Fibroblast of upper back skin (primary cell): ENCODE measurements at places on chromosomes 5 and 9.
A peak's percentile ranks its signal among the peaks of the same experiment; 100 is the strongest.

- DNase-seq = peak; percentile 41
These were observed 168.8 kb downstream of the DROSHA start for GRCh38 chr5:31362931-31363568.

DNA sequence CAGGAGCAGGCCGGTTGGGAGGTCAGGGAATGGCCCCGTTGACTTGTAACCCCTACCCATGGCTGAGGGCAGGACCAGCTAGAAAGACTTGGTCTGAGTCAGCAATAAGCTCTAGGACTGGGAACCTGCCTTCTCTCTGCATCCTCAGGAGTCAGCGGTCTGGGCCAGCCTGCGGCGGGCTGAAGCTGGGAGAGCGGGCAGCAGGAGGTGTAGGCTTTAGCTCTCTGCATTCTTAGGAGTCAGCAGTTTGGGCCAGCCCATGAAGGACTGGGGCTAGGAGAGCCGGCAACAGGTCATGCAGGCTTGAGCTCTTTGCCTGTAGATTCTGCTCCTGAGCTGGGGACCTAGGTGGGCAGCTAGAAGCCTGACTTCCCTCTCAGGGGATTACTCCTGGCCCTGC is 6.4 kb upstream of the SMIM32 start:
- DNase-seq = no peak

GRCh38 chr5:135324897-135325650 is 74.0 kb downstream of the MACROH2A1 start:
- DNase-seq = no peak

DNA sequence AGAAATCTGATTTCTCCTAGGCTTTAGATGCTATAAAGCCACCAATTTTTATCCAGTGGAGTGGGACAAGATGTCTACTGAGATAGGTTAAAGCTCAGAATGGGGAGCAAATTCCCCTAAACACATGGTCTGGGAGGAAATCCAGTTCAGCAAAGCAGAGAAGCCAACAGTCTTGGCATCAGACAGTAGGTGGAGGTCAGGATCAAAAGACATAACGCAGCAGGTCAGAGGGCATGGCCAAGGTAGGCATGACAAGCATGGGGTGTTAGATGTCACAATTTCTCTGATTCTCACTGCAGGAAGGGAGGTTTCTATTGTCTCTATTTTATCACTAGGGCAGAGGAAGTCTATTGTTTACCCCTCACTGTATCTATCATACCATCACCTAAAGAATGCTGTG is 288.2 kb downstream of the ACTL7B start:
- no peak for DNase-seq

GRCh38 chr5:7181841-7182240 is 214.1 kb upstream of the ADCY2 start:
- DNase-seq = no peak

DNA sequence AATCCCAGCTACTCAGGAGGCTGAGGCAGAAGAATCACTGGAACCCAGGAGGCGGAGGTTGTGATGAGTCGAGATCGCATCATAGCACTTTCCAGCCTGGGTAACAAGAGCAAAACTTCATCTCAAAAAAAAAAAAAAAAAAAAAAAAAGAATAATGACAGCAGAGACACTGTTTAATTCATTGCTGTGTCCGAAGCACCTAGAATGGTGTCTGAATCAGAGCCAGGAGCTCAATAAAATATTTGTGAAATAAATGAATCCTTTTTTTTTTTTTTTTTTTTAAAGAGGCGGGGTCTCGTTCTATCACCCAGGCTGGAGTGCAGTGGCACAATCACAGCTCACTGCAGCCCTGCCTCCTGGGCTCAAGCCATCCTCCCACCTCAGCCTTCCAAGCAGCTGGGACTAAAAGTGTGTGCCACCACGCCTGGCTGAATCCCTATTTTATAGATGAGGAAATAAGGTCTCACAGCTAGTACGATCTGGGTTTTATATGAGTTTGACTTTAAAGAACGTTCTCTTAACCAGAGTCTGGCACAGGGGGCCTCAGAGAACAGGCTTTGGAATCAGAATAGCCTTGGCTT is 47.8 kb downstream of the THOC3 start:
- peak; percentile 57 for DNase-seq

DNA sequence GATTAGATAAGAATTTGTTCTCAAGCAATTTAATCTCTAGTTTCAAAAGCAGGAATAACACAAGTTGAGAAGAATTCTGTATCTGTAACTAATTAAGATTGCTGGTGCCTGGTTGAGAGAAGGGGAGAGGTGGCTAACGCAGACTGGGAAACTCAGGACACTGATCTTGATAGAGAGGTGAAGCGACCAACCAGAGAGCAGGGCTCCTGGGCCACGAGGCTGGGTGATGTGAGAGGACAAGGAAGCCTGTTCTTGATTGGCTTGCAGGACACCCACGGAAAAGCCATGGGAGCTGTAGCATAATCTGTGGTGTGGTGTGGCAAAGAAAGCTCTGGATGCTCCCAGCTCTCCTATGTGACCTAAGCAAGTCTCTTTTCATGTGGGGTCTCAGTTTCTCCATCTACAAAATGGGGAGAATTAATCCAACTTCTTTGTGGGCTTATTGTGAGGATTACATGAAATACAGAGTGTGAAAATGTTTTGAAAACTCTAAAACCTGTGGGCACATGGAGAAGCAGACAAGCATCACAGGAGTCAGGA is 594.1 kb upstream of the BRINP1 start:
- DNase-seq = peak; percentile 92

GRCh38 chr9:117488659-117489058 is 73.8 kb upstream of the ASTN2 start:
- DNase-seq = no peak

DNA sequence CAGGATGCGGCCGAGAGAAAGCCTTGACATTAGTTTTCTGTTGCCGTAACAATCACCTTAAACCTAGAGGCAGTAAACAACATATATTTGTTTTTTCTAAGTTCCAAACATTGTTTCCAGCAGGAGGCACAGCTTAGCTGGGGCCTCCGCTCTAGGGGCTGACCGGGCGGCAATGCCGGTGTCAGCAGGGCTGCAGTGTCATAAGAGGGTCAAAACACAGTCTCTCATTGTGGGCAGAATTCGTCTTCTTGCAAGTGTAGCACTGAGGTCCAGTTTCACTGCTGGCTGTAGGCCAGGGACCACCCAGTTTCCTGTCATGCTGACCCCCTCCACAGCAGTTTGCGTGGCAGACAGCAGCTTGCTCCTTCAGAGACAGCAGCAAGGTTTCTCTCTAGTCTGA is 186.2 kb downstream of the PJA2 start:
- DNase-seq = no peak

- no peak for DNase-seq
These were observed 198.7 kb downstream of the C9orf50 start for GRCh38 chr9:129422032-129422842.

DNA sequence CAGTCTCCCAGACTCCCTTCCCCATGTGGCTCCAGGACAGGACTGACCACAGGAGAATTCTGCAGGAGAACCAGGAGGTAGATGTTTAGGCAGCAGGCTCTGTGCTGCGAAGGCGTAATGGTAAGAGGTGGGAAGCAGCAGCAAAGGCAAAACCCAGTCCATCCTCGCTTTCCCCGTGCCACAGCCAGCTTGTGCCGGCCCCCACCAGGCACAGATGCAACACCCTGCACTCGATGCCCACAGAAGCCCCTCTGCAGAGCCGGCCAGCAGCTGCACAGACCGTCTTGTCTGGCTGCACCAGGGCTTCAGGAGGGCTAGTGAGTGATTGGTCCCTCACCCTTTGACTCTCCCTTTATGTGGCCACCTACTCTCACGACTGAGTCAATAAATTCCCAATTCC is 28.0 kb downstream of the ANKS6 start:
- DNase-seq = no peak

DNA sequence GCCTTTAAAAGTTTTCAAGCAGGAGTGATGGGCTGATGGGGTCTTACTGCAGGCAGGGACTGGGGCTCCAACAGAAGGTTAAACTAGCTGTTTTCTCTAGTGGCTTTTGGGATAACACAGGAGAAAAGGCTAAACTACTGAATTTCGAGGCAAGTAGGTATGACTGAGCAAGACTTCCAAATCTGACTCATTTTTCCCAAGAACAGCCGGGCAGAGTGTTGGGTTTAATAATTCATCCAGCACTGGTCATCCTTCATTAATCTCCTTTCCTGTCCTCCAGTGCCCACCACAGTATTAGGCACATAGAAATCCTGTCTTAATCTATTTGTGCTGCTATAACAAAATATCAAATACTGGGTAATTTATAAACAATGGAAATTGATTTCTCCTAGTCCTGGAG is 20.5 kb downstream of the MSX2 start:
- no peak for DNase-seq
